ENCODE measurements at places on chromosomes 1 and 21.

- DNase-seq, result no peak
Measured at GRCh38 chr1:205920159-205920558, 23.1 kb downstream of the SLC26A9 start.

DNA sequence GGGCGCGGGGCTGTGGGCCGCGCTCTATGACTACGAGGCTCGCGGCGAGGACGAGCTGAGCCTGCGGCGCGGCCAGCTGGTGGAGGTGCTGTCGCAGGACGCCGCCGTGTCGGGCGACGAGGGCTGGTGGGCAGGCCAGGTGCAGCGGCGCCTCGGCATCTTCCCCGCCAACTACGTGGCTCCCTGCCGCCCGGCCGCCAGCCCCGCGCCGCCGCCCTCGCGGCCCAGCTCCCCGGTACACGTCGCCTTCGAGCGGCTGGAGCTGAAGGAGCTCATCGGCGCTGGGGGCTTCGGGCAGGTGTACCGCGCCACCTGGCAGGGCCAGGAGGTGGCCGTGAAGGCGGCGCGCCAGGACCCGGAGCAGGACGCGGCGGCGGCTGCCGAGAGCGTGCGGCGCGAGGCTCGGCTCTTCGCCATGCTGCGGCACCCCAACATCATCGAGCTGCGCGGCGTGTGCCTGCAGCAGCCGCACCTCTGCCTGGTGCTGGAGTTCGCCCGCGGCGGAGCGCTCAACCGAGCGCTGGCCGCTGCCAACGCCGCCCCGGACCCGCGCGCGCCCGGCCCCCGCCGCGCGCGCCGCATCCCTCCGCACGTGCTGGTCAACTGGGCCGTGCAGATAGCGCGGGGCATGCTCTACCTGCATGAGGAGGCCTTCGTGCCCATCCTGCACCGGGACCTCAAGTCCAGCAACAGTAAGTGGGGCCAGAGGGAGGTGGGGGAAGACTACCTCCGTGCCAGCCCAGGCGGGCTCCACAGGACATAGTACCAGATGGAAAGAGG is 808 bp downstream of the MAP3K21 start:
- DNase-seq, result peak; percentile 9

DNA sequence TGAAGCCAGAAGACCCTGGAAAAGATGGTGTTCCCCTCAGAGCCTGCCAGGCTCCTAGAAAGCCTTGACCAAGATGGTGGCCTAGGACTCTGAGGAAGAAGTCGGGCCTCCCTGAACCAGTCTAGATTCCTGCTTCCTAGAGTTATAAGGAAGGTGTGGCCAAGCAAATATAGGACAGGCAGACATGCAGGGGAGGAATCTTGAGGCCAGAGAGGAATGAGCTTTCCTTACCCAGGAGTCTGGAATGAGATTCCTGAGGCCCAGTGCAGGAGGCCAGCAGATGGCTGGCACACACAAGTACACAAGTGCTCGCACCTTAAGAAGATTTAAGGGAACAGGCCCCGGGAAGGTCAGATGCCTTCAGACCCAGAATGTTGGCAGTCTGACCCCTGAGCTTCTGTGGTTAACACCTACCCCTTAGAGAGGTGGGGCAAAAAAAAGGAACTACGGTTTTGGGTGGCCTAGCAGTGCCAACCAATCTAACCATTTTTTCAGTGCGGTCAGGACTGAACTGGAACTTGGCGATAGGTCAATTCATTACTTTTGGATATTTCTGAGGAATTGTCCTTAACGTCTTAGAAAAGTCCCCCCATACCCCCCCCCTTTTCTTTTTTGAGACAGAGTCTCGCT is 73.3 kb downstream of the MDM4 start:
- DNase-seq, result no peak

DNA sequence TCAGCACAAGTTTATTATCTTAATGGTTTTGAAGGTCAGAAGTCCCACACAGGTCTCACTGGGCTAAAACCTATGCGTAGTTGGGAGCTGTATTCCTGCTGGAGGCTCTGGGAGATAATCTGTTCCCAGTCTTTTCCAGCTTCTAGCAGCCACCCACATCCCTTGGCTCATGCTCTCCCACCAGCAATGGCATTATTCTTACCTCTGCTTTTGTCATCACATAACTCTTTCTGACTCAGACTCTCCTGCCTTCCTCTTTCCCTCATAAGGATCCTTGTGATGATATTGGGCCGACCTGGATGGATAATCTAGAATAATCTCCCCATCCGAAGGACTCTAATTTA is 122.2 kb upstream of the PRDX6 start:
- DNase-seq, result no peak

DNA sequence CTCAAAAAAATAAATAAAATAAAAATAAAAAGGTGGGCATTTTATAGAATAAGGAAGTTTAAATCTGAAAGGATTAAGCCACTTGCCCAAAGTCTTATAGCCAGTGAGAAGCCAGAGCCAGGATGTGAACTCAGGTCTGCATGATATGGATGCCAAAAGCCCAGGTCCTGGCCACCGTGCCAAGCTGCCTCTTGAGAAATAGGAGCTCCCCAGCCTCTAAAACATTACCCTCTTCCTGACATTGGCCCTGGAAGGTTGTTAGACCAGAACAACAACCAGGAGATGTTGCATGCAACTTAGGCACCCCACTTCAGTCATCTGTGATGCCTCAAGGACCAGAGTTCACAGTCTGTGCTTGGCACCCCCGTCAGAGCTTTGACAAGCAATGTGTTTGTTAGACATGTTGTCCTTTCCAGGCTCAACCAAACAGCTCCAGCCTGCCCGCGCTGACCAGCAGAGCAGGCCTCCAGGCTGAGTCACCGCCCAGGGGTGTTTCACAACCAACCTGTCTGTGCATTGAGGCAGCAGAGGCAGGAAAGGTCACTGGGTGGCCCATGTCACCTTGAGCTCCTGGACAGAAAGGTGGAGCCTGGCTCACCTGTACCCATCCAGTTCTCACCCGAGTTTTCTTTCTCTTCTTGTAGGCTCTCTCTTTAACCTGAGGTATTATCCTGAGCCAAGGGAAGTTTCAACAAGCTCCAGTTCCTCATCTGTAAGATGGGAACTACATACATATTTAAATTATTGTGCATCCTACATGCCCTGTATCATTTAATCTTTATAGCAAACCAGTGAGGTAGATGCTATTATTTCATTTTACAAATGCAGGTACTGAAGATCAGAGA is 14.9 kb upstream of the MED18 start:
- DNase-seq, result no peak

- no peak for DNase-seq
Measured at GRCh38 chr1:46458190-46458589, 31.4 kb upstream of the DMBX1 start.

DNA sequence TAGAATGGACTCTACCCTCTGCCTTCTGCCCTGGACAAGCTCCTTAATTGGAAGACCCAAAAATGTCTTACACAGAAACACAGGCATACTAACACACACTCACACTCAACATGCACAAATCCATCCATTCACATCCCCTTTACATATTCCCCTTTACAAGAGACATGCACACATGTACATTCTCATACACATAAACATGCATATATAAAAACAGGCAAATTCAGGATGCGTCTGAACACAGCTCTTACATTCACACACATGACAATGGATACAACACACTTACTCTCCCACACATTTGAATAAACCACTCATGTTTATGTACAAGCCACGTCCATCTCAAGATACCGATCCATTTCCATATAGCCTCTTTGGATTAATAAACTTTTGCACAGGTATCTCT is 84.4 kb downstream of the HMGB4 start:
- DNase-seq, result no peak

DNA sequence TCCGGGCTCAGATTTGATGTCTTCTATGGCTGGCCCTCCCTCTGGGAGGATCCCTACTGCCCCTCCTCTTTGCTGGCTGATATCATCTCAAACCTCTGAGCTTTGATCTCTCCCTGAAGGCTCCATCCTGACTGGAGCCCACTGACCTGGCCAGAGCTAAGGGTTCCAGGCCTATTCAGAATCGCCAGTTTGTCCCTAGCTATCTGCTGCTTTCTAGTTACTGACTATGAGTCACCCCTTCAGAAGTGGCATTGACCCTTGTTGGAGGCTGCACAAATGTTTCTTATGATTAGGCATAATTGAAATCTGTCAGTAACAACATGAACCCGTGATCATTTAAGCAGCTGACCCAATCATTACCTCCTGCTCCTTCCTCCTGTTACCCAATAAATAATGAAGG is 87.1 kb downstream of the ABCA4 start:
- DNase-seq, result no peak

- no peak for DNase-seq
Measured at GRCh38 chr1:246066573-246066972, 440.5 kb downstream of the SMYD3 start.

- no peak for DNase-seq
Measured at GRCh38 chr1:166869318-166870099, 6.6 kb downstream of the TADA1 start.

All from stimulated activated CD4-positive, alpha-beta T cell treated with anti-CD3 and anti-CD28 coated beads, Interleukin-4, amount 100 ng/mL, for 48 hours (primary cell).